DMS53 (cell line): ENCODE measurements at places on chromosomes 16 and 17.

- DNase-seq = peak; percentile 8
Observed at GRCh38 chr16:66521951-66522771, 27.8 kb downstream of the TK2 start.

DNA sequence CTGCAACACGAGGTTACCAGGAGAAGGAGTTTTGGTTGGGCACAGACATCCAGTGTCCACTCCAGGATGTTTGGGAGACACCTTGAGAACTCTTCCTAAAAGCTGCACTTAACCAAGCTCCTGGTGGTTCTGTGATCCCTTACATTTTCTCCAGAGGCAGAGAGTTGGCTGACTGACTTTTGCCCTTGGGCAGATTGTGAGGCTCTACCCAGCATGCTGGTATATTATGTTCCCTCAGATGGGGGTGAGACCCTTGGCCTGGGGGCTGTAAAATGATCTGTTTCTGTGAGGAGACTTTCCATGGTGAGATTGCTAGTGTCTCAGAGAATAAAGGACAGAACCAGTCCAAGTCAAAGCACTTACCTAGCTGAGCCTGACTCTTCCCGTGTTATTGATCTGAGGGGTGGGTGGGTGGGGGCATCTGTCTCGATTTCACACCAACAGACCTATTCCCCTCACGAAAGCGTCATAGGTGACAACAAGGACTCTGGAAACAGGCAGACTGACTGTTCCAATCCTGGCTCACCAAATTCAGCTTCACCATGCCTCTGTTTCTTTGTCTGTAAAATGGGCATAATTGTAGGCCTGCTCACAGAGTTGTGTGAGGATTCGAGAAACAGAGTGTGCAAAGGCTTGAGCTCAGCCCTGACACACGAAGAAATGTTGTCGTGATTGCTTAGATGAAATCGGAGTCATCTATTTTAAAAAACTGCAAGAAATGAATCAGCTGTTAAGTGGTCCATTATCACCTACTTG lies 12.2 kb downstream of the USB1 start:
- DNase-seq = no peak

DNA sequence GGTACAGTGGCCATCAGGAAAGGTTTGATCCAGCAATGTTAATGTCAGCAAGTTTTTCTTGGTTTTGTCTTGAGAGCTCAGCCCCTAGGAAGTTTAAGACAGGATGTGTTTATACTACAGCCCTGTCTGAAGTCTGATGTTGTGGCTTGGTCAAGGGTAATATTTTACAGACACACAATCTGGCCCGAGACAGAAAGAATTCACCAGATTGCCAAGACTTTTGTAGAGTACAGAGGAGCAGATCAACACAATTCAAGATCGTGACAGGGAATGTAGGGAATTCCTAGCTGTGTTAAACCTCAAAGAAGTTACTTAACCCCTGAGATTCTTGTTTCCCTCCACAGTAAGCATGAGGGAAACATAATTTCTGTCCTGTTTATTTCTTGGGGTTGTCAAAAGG lies 63.1 kb downstream of the SHISA9 start:
- DNase-seq = no peak

GRCh38 chr16:84774810-84775209 lies 45.0 kb upstream of the CRISPLD2 start:
- DNase-seq = no peak

DNA sequence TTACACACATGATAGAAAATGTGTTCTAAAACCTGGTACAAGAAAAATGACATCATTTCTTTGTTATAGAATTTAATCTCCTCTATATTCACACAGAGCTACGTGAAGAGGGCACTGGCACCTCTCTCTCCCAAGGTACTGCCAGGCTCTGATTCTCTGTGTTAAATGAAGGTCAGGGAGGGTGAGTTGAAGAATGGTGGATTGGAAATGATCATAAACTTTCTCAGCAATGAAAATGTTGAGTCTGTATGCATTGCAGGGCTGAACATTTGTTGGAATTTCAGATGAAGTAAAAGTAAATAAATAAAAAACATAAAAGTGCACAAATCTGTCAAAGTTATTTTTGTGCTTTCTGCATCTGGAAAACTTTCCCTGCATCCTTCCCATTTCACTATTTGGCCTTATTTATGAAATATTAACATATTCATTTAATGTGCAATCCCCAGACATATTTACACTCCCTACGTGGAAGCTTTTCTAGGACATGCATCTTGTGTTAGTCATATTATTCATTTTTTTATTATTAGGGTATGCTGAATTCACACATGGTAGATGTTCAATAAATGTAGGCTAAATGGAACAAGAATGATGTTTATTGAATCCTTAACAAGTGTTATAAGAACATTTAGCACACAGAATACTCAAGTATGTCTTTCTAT lies 810.3 kb upstream of the CDH8 start:
- DNase-seq = no peak

- peak; percentile 13 for DNase-seq
Observed at GRCh38 chr17:63438092-63439051, 7.7 kb downstream of the CYB561 start.

DNA sequence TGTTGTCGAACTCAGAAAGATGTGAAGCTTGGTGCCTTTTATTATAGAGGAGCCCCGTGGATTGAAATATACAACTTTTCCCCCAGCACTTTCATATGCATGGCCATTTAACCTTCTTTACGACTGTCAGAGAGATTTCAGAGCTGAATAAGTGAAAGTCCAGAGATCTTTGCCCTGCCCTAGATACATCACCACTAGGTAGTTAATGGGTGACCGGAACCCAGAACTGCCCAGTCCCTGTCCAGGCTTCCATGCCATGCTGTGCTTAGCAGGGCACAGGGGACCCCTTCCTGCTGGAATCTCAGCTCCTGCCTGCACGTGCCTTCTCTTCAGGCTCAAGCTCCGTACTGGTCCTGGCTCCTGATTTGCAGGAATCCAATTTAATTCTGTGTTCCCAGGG lies 32.2 kb downstream of the SRL start:
- no peak for DNase-seq
